ENCODE measurements at places on chromosomes 7 and 10. TPM values are rescaled to one million over a fixed set of nuclear protein-coding genes. Genes with fewer than 3 reads are reported as not detected.

The TMEM140 gene
- total RNA-seq = not detected

The C1QL3 gene
- total RNA-seq = not detected

DNA sequence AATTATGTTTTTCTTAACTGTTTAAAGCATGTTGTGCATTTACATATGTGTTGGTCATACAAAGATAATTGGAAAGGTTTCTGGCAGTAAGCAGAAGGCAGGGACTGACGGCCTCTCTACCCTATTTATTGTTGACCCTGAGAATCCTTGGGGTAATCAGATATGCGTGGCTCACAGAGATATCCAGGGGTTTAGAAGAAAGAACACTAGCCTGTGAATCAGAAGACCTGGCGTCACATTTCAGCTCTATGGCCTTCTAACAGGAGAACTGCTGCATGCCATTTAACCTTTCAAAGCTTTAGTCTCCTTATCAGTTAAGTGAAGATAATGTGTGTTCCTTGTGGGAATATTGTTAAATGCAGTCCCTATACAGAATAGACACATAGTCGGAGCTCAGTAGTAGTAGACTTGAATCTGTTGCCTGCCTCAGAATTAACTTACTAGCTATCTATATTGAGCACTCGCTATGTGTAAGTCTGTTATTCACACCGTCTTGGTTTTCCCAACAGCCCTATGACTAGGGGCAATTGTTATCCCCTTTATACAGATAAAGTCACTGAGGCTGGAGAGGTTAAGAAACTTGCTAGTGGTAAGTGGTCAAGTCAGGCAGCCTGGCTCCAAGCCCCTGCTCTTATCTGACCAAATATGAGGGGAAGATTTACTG is 129.6 kb upstream of the ANKRD1 start:
- H3K4me3 ChIP-seq = no peak overlapping the region
- H3K27ac ChIP-seq = no peak overlapping the region
- DNase-seq = no peak
- no peaks in the 10 kb centered on the region for H3K4me1 ChIP-seq
- no peaks in the 10 kb centered on the region for H3K27me3 ChIP-seq

- H3K27me3 ChIP-seq = peaks cover 40% of the 10 kb centered on the region
- H3K4me3 ChIP-seq = peak overlapping the region; percentile 66
- H3K27ac ChIP-seq = no peak overlapping the region
These were observed 804 bp downstream of the UNC5B start for GRCh38 chr10:71213127-71213621.

- peaks cover 4% of the 10 kb centered on the region for H3K36me3 ChIP-seq
- H3K27me3 ChIP-seq = no peaks in the 10 kb centered on the region
- no peaks in the 10 kb centered on the region for H3K4me1 ChIP-seq
- H3K4me3 ChIP-seq = no peak overlapping the region
These were observed 76.1 kb downstream of the LRRC4 start for GRCh38 chr7:127955051-127955531.

DNA sequence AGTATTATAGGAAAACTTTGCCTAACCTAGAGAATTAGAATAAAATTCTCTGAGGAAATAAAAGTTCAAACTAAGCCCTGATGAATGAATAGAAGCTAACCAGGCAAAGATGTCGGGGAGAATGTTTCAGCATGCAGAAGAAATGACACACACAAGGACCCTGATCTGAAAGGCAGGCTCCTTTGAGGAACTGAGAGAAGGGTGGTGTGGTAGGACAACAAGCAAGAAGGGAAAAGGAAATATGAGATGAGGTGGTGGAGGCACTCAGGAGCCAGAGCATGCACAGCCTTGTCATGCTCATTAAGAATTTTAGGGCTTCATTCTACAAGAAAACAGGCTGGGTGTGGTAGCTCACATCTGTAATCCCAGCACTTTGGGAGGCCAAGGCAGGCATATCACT is 90.6 kb downstream of the ARHGAP12 start:
- no peaks in the 10 kb centered on the region for H3K36me3 ChIP-seq
- no peaks in the 10 kb centered on the region for H3K4me1 ChIP-seq
- no peaks in the 10 kb centered on the region for H3K27me3 ChIP-seq
- no peak overlapping the region for H3K27ac ChIP-seq

DNA sequence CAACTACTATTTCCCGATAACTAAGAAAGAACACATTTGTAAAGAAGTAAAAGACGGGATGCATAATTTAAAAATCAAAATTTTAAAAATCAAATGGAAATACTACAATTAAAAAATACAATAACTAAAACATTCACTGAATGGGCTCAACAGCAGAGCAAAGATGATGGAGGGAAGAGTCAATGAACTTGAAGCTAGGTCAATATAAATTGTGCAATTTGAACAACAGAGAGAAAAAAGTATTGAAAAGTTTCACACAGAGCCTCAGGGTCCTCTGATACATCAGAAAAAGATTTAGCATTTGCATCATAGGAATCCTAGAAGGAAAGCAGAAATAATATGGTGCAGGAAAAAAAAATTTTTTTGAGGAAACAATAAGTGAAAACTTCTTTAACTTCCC is 581.0 kb downstream of the KCNMA1 start:
- no peaks in the 10 kb centered on the region for H3K27me3 ChIP-seq
- peaks cover 12% of the 10 kb centered on the region for H3K4me1 ChIP-seq
- H3K4me3 ChIP-seq = no peak overlapping the region
- H3K27ac ChIP-seq = no peak overlapping the region
- H3K36me3 ChIP-seq = no peaks in the 10 kb centered on the region
- no peak for DNase-seq

- no peaks in the 10 kb centered on the region for H3K4me1 ChIP-seq
- no peak for DNase-seq
- no peak overlapping the region for H3K4me3 ChIP-seq
- no peaks in the 10 kb centered on the region for H3K27me3 ChIP-seq
- H3K27ac ChIP-seq = no peak overlapping the region
- H3K36me3 ChIP-seq = no peaks in the 10 kb centered on the region
These were observed 1263.5 kb upstream of the AUTS2 start for GRCh38 chr7:68334636-68335272.

DNA sequence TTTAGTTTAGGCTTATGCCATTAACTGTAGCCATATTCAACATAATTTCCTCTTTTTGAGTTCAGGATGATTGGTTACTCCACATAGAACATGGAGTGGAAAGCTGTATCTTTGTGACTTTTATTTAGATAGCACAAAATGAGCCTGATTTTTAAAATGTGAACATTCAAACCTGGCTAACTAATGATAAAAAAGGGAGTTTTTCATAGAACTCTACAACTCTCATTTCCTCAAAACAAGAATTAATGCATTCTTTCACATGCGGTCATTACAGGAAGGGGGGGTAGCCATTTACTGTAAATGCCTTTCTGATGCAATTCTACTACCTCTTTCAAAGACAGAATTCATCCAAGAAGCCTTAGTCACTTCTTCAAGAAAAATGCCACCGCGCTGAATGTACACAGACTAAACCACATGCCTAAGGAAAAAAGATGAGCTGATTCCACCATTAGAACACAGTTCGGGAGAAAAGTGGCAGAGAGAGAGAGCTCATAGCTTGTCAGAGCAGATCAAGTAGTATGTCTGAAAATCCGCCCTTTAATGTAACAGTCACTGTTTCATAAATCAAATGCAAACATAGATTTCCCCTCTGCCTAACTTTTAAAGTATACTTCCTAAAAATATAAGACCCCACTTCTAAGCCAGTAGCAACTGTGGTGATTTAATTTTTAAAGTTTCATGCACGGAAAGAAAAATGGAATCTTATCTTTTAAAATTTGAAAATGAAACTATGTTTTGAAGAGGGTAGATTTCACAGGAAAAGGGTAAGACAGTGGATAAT is 226.4 kb upstream of the KLF14 start:
- peak overlapping the region; percentile 89 for H3K27ac ChIP-seq
- no peaks in the 10 kb centered on the region for H3K27me3 ChIP-seq
- H3K4me1 ChIP-seq = peaks cover 19% of the 10 kb centered on the region
- DNase-seq = peak; percentile 95
- peaks cover 7% of the 10 kb centered on the region for H3K36me3 ChIP-seq

Measured in PC-3 (cell line).